ENCODE measurements at places on chromosomes 12 and 14.

DNA sequence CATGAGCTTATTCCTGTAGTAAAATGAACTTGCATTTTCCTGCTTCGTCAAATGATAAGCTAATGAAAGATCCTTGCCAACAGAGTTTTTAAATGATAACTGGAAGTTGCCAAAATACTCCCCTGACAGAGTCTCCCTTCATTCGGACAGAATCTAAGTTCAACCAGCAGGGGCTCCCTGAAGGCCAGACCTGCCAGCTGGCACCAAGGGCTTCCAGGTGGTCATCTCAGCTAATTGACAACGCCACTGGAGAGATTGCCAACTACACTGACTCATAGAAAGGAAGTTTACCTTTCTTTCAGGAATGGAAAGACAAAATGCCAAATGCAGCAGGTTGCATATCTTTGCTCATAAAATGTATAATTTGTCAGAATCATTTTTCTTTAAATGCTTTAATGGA is 462.8 kb downstream of the GXYLT1 start:
- no peak for DNase-seq

GRCh38 chr12:121390856-121391255 is 9.1 kb upstream of the RNF34 start:
- no peak for DNase-seq

GRCh38 chr12:53951577-53952334 is 2.9 kb upstream of the HOXC12 start:
- no peak for DNase-seq

DNA sequence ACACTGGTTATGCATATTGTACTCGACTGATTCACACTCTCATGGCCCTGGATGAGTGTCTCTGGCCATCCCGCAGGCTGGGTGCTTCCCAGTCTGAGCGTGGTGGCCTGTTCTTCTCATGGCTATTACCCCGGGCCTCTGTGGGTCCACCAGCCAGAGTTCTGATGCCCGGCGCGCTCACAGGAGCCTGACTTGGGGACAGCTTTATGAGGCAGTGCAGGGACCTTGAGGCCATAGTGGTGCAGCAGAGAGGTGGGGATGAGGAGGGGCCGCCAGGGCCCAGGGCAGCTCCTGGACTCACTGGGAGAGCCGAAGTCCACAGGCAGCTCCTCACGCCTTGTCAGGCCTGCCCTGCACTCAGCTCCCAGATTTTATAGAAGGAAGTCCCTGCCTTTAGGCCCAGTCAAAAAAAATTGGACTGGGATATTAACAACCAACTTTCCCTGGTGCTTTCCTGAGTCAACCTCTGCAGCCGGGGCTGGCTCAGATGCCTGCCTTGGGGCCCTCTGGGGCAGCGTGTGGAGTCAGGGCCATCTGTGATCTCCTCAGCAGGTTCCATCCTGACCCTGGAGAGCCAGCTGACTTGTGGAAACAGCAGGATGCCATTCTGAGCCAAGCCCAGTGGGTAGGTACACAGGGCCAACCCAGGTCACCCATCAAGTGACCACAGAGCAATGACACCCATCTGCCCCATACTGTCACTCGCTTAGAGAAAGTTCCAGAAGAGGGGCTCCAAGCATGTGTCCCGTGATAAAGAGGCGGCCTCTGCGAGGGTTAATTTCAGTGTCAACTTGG is 89.4 kb upstream of the DIO3 start:
- no peak for DNase-seq

GRCh38 chr12:57157588-57158173 is 10.3 kb upstream of the LRP1-AS start:
- no peak for DNase-seq

DNA sequence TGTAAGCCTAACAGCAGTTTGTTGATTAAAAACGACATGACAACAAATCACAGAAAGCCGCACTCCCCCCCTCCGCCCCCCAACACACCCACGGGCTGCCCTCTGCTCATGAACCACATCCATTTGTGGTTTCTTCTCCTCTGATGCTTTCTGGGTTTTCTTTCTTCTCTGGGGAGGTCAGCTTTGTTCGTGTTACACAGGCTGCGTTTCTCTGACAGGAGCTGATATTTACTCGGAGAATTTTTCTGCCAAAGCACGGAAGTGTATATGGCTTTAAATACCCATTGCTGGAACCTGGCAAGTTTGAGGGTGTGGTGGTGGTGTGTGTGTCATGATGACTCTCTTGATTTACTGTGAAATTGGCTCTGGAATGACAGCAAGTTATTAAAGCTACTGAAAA is 883.7 kb upstream of the TMEM132C start:
- DNase-seq = peak; percentile 88

DNA sequence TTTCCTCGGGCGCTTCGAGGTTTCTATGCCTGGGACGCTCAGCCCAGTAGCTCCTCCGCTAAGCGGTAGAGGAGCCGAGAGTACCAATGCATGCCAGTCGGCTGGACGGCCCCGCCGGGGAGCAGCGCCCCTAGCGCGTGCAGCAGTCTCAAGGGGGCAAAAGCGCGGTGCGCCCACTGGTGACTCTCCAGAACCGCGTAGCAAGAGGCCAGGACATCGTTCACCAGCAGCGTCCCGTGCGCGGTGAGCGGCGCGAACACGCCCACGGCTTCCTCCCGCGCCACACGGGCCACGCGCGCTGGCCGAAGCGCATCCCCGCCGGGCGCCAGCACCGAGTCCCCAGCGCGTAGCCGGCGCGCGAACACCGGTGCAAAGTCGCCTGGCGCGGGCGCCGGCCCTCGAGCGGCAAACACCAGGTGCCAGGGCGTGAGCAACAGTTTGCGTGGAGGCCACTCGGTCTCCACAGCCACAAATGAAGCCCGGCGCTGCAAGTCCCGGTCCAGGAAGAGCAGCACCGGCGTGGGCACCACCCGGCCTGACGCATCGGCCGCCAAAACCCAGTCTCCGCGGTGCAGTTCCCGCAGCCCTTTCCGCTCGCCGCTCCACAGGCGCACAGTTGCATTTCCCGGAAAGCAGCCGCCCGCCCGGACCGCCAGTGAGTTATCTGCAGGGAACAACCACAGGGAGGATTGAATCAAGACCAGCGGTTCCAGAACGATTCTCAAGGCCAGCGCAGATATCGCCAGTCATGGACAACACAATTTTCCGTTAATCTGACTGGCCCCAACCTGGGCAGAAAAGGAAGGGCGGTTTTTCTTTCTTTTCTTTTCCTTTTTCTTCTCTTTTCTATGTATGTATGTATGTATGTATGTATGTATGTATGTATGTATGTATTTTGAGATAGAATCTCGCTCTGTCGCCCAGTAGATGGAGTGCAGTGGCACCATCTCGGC is 4.5 kb downstream of the DHH start:
- DNase-seq = peak; percentile 36

- DNase-seq = peak; percentile 93
Observed at GRCh38 chr12:93778306-93778705, 101.1 kb downstream of the CRADD start.

GRCh38 chr12:50166799-50167048 is 445 bp downstream of the CERS5 start:
- no peak for DNase-seq

DNA sequence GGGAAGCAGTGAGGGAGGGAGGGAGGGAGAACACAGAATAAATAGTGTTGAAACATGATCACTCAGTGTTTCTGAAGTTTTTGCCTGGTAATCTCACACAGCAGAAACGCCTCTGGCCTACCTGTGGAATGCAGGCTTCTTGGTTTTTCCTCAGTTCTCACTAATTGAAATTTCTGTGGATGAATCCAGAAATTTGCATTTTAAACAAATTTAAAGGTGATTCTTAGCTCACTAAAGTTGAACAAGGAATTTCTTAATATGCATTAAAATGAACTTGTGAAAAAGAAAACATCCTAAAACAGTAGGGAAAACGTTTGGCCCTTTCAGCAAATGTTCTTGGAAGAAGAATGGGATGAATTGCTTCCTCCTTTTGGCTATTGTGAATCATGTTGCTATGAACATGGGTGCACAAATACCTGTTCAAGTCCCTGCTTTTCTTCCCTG is 1.4 kb downstream of the RNASE9 start:
- DNase-seq = no peak

DNA sequence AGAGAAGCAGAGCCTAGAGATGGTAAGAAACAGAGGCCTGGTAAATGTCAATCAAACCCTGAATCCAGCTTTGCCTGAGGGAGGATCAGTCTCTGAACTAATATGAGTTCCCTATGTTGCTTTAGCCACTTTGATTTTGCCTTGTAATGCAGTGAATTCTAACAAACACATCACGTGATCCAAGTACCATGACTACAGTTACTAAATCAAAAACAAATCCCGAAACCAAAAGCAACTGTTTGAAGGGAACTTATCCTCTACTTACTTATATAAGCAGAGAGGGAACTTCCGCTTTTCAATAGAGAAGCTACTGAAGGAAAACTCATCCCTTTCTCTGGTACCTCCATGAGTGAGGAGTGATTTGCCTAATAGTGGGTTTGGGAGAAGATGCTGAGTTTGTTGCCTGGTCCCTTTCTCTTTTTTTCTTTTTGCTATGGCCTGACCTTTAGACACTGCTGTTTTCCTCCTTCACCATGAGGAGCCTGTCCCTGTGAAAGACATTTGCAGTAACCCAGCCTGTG is 7.7 kb upstream of the PPTC7 start:
- no peak for DNase-seq

DNA sequence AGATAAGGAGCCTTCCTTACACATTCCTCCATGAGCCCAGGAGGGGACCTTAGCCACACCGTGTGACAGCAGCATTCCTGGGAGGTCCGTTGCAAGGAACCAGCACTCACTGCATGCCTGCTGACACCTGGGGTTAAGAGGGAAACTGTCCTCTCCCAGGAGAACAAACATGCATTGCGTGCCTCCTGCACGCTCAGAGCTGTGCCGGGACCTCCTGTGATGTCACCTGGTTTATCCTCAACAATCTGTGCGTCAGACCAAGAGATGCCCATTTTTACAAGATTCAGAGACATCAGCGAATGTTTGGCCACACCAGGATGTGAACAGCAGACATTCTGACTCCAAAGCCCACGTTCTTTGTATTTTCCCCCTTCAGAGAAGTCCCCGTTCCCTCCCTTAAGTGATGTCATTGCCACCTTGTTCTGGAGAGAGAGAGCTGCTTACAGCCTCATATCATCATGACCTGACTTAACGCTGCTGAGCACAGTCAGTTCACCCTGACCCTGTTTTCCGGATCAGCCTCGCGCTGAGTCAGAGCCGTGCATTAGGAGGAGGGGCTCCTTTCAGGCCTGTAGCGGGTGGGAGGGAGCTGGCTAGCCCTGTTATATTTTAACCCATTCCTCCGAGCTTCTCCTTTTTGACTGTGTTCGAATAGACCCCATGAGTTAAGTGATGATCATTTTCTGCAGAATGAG is 36.2 kb downstream of the TMEM120B start:
- peak; percentile 89 for DNase-seq

GRCh38 chr14:99860219-99860618 is 67.0 kb downstream of the EML1 start:
- DNase-seq = no peak

DNA sequence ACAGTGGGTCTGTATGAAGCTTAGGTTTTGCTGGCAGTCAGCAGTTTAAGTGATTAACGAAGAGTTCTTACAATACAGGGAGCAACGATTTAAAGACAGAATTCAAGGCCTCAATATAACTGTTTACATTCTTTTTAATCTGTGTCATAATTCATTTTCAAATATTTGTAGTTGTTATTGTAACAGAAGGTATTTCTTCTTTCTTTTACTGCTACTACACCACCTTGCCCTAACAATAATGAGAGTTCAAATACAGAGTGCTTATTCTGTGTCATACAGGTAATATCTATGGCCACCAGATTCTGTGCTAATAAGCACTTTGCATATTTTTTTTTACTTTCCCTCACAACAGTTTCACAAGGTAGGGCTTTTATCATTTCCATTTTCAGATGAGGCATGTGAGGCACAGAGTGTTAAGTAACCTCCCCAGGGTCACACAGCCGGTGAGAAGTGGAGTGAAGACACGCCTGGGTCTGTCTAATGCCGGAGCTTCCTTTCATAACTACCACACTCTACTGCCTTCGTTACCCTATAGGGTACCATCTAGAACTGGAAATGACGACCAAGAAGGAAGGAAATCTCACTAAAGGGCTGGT is 81.9 kb downstream of the PELI2 start:
- peak; percentile 38 for DNase-seq

- no peak for DNase-seq
Observed at GRCh38 chr12:124242529-124243065, 52.3 kb upstream of the RFLNA start.

DNA sequence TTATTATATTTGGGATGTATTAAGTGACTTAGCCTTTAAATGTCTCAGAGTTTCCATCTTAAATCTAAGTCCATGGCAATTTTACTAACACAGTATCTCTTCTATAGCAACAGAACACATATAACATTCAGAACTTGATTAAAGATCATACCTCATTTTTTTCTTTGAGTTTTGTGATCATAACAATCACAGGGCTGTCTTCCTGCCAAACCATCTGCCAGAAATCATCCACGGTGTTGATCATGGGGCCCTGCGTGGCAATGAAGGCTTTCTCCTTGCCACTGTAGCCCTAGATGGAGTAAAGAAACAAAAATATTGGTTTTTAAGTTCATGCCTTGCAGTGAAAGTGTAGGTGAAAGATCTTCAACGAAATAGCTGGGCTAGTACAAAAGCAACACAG is 46.7 kb upstream of the PTPRB start:
- DNase-seq = no peak

- DNase-seq = no peak
Observed at GRCh38 chr12:98955284-98955683, 310.2 kb downstream of the APAF1 start.

- DNase-seq = peak; percentile 29
Observed at GRCh38 chr12:56758728-56759262, 4.3 kb upstream of the HSD17B6 start.

DNA sequence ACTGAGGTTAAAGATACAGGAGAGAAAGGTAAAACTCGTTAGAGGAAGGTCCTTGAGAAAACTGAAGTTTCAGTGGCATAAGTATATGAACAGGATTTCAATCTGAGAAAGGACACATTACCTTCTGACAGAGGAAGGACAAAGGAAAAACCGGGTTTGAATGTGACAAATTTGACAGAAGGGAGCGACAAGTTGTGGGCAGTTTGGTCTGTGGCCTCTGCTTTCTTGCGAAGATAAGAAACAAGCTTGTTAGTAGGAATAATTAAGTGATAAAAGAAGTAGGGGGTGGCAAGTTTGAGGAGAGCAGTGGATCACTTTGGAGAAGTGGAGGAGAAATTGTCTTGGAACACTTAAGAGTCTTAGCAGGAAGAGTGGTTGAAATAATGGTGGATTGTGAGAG is 5.1 kb downstream of the MON2 start:
- DNase-seq = no peak

DNA sequence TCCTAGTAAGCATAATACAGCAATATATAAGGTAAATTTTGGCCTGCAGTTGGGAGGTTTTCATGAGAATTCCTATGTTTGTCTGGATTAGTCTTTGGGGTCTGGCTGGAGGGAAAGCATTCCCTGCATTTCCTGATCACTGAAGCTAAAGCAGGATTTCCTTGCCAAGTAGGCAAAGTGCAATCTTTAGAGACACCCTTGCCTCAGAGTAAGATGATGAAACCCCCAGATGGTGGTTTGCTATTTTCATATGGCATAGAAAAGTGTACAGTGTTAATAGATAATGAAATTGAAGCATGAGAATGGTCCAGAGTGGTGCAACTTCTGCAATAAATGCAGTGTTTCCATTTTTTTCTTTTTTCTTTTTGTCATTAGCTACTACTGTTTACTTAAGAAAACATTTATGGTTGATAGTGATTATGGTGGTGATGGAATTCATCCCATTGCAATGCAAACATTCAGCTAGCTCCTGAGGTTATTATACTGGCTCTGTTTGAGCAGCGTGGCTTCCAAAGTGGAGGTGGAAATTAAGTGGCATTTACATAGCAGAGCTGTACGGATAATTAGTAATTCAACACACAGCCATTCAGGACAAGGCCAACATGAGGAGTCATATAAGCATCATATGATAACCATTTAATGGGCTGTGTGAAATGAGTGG is 276.3 kb downstream of the DUSP6 start:
- DNase-seq = peak; percentile 27

GRCh38 chr12:16499611-16500010 is 106.4 kb downstream of the LMO3 start:
- DNase-seq = no peak
